ENCODE measurements at places on chromosomes 6 and 20. TPM values are rescaled to one million over a fixed set of nuclear protein-coding genes. Genes with fewer than 3 reads are reported as not detected.

DNA sequence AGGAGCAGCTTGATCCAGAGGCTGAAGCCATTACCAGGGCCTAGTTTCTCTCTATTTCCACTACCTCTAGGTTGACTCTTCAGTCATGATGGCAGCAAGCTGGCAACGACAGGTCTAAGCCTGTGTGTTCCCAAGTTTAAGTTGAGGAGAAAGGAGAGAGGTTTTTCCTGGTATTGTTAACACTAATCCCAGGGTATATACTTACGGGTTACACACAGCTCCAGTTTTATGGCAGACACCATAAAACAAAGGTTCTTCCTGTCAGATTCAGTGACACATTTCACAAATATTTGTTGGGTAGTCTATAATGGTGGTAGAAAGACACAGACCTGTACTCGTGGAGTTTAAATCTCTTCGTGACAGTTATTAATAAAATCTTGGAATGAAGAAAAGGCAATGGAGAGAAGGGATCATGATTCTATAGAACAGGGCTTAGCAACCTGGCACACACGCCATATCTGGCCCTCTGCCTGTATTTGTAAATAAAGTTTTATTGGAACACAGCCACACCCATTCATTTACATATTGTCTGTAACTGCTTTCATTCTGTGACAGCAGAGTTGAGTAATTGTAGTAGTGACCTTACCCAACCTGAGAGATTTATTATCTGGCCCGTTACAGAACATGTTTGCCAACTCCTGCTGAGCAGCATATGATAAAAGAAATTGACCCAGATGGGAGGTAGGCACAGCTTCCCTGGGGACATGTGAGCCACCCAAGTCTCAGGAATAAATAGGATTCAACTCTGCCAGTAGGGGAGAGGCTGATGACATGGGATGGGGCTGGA, 323.3 kb downstream of the CDH4 start:
- no peak for DNase-seq

DNA sequence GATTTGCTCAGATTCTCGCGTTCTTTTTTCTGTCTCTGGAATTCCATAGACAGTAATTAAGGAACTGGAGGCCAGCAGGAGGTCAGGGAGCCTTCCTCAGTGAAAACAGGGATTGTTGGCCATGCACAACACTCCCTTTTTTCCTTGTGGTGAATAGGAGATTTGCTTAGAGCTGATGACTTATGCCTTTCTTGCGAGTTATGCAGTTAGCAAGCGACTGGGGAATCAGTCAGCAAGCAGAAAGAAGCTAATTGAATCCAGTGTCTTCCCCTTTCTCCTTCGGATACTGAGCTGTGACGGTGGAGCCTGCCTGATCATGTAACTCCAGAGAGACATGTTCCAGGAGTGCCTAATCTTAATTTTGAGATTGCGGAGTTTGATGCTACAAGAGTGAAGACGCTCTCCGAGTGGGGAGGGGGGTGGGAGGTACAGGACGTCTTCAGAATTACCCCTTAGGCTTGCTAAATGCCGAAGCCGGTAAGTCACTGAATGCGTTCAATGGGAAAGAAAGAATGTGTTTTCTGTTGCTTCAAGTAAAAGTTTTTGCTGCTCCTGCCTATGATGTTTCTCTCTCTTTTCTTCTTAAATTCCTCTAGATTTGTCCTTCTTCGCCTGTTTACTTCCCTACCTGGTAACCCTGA, 165.9 kb downstream of the SASH1 start:
- no peak for DNase-seq

The GCNT2 gene
- 9.9 TPM for total RNA-seq

DNA sequence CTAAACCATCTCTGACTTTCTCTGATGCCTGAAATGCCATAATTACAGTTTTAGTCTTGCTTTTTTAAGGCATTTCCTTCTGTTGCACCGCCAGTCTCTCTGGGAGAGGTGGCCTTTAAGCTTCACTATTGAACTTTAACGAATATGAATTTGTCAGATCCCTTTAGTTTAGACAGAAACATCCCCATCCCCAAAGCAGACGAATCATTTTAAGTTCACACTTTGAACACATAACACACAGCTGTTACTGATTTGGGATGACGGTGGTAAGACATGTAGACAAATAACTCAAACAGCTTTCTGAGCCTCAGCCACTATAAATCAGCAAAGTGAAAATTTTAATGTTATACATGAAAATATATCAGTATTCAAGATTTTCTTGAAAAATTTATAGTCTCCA, 7.2 kb upstream of the IPCEF1 start:
- DNase-seq = no peak

GRCh38 chr6:75230484-75231325, 12.9 kb downstream of the COX7A2 start:
- peak; percentile 34 for DNase-seq

- DNase-seq = no peak
Observed at GRCh38 chr20:52226370-52226769, 34.8 kb upstream of the ZFP64 start.

- DNase-seq = no peak
Observed at GRCh38 chr20:48790473-48791003, 37.3 kb downstream of the PREX1 start.

DNA sequence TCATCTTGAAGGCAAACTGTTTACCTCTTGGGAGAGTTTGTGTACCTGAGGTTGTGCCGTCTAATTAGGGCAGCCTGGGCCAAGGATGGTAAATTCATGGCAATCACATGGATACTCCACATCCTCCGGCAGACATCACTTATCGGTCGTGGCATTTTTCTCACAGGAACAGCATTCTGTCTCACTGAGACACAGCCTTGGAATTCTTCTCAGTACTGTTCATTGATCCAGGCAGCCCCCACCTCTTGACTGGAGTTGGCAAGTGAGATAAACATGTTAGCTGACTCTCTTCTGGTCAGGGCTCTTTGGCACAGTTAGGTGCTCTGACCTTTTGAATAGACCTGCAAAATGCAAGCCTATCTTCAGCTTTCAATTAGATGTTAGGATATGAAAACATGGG, 511.4 kb upstream of the FLRT3 start:
- no peak for DNase-seq

- DNase-seq = no peak
Observed at GRCh38 chr6:111231090-111231459, 143.8 kb downstream of the SLC16A10 start.

- no peak for DNase-seq
Observed at GRCh38 chr6:25875563-25875905, 1.5 kb upstream of the SLC17A3 start.

GRCh38 chr6:168884646-168885086, 369.0 kb downstream of the THBS2 start:
- peak; percentile 75 for DNase-seq

GRCh38 chr6:403659-404655, 12.4 kb downstream of the IRF4 start:
- peak; percentile 42 for DNase-seq

The CASP8AP2 gene
- total RNA-seq = 15.8 TPM

The FLRT3 gene
- 0.86 TPM for total RNA-seq

DNA sequence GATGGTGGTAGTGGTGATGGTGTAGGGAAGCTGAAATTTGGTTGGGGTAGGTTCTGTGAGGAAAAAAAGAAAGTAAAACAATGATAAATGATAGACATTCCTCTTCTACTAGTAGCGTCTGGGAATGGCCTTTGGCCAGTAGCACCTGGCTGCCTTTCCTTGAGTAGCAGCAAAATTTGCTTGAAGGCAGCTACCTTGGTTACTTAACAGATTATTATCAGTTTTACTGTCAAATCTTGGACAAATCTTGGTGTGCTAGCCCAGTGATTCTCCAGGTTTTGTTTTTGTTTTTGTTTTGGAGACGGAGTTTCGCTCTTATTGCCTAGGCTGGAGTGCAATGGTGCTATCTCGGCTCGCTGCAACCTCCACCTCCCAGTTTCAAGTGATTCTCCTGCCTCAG, 26.4 kb downstream of the LIN28B start:
- no peak for DNase-seq

The GPX5 gene
- total RNA-seq = not detected

The MAP3K7 gene
- total RNA-seq = 18.2 TPM

DNA sequence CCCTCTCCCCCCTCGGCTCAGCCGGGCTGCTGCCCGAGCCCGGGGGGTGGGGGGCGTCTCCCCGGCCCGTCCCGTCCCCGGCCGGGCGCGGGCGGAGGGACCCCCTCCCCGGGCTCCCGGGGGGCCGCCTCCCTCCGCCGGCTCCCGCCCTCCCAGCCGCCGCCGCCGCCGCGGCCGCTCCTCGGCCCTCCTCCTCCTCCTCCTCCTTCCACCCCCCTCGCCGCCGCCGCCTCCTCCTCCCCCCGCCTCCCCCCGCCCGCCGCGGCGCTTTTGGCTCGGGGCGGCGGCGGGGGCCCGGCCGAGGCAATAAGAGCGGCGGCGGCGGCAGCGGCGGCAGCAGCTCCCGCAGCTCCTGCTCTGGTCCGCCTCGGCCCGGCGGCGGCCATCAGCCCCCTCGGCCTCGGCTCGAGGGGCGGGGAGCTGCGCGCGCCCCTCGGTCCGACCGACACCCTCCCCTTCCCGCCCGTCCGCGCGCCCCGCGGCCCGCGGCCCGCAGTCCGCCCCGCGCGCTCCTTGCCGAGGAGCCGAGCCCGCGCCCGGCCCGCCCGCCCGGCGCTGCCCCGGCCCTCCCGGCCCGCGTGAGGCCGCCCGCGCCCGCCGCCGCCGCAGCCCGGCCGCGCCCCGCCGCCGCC, 38.7 kb downstream of the GNAS start:
- peak; percentile 78 for DNase-seq

DNA sequence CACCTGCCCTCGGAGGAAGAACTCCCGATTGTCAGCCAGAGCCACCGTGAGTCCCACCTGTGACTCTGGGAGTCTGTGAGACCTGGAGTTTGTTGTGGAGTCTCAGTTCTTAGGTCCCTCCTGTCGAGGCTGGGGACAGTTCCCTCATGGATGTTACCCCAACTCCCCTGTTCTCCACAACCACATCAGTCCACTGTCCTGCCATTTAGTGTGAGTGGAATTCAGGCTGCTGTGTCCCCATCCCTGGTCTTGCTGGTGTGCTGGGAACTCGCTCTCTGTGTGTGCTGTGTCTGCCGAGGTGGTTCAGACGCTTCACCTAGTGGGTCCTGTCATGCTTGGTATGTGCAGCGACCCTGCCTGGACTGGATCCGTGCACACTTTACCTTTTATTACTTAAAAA, 163.2 kb downstream of the DTNBP1 start:
- DNase-seq = no peak

GRCh38 chr6:95654176-95654575, 76.8 kb downstream of the MANEA start:
- DNase-seq = no peak

DNA sequence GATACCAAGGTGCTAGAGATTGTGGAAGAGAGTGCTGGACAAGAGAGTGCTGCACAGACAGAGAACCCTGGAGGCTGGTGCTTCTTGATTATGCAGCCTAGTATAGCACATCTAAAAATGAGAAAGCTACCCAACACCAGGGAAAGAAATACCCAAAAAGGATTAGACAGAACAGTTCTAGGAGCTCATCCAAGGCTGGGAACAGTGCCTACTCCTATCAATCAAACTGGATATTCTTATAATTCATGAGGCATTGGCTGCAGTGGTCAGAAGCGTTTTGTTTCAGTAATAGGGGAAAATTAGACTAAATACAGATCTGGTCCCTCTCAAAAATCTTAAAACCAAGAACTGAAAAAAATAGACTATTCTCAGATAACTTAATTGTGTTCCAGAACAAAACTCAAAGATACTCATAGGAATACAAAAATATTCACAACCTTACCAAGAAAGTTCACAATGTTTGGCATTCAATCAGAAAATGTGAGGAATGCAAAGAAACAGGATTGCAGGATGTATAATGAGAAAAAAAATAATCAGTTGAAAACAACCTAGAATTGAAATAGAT, 222.9 kb downstream of the EPHA7 start:
- DNase-seq = no peak

GRCh38 chr6:135296715-135297114, 115.6 kb downstream of the MYB start:
- DNase-seq = no peak

GRCh38 chr6:36873612-36874442, 776 bp downstream of the PPIL1 start:
- peak; percentile 46 for DNase-seq

DNA sequence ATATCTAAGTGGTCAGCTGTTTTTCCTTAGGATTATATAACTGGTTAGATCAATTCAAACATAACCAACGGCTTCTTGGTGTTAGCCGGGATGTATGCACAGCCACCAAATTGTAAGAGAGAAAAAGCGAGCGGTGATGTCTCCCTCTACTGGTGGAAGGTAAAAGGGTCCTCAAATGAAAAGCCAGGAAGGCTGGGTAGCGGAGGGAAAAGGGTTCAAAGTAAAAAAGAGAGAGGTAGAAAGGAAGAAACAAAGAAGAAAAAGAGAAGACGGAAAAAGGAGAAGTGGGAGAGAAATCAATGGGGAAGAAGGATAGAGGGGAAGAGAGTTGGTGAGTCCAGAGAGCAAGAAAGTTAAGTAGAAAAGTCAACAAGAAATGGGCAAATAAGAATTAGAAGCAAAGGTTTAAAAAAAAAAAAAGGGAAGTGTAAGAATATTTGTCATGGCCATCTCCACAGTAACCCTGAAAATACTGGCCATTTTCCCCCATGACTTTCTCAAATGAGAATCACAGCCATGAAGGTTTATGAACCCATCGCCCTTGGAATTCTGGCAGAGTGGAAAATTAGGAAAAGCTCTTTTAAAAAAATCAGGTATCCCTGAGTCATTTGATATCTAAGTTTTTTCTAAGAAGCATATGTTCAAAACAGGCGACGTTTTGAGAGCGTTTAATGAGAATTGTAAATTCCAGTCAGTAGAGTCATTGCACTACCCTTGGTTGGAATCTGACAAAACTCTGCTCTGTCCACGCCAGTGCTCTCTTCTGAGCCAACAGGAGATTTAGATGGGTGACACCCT, 155.6 kb upstream of the SNX9 start:
- DNase-seq = peak; percentile 70

The RAD21L1 gene
- not detected for total RNA-seq

GRCh38 chr6:150091476-150091875, 22.6 kb upstream of the ULBP3 start:
- DNase-seq = no peak

GRCh38 chr6:37136821-37137200, 33.1 kb upstream of the PIM1 start:
- DNase-seq = no peak

DNA sequence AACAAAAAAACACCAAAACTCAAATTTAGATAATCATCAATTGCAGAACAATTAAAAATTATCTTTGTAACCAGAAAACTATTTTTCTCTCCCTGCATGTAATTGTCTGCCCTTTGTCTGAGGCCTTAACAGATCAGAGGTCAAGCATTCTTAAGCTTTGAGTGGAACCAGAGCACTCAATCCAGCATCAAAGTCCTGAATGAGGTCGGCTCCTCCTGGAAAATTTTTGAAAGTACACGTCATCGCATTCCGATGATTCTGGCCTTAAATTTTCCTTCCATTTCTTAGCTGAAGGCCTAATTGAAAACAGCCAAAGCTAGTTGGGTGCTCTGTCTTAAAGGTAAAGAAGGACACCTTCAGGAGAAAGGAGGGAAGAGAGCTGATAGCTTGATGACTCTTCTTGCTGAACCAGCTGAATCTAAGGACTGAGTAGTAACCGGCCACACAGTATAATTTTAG, 510.2 kb upstream of the SULF2 start:
- DNase-seq = no peak

The SSR1 gene
- total RNA-seq = 150 TPM

DNA sequence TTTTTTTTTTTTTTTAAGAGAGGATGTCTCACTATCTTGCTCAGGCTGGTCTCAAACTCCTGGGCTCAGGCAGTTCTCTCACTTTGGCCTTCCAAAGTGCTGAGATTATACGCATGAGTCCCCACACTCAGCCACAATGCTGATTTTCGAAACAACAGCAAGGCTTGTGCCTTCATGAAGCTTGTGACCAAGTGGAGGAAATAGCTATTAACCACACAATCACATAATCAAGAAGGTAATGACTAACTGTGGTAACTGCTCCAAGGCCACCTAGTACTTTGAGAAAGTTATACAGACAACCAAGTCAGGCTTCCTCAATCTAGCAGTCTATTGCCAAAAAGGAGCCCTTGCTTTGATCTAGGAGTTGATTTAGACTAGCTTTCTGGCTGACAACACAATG, 46.3 kb downstream of the SOD2 start:
- no peak for DNase-seq

Measured in colonic mucosa (tissue), 4 donors.